Bone marrow (tissue), 2 donors: ENCODE measurements at places on chromosomes 3 and 15.
A peak's percentile ranks its signal among the peaks of the same experiment; 100 is the strongest.

DNA sequence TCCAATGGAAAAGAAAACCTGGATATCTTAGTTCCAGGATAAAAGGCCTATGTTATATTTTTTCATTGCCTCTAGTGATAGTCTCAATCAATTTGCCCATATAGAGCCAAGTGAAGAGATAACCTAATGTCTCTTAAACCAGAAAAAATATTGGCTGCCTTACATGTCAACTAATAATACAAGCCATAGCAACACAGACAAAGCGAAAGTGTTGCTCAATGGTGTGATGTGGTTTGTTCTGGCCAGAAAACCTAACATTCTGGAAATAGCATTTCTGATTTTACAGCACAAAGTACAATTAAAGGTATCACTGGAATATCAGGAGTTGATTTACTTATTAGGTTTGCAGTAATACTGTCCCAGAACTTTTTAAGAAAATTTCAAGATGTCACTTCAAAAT lies 101.5 kb downstream of the ATP8B4 start:
- DNase-seq = no peak

DNA sequence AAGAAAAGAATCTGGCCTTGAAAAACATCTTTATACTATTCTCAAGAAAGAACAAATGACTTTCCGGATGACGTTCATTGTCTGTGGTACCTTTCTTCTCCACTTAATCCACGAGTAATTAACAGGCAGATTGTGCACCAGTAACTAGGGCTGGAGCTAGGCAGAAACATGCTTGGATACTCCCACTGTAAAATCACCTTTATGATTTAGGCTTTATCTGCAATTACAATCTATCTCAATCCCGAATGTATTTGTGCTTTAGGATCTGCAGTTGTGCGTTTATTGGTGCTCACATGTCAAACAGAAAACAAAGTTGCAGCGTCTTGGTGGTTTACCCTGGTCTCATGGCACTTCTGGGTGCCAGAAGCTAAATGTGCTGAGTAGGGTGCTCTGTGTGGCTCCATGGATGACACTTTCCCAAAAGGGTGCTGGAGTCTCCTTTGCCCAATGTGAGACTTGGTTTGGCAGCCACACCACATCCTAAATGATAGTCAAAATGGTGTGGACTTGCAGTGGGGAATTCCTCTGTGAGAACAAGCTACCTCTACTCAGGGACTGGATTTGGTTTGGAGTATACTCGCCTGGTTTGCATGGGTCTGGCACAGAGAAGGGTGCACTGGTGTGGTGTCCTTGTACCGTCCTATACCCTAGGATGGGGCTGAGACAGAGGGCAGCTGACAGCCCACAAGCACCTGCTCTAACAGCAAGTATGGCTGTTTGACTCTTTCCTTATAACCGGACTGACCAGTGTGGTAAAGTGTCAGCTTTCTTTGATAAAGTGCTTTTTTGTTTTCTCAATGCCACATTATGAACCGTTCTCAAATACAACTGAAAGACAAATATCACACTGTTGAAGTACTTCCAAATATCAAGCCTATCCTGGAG lies 7.7 kb downstream of the SERP1 start:
- no peak for DNase-seq

GRCh38 chr3:27483117-27484014 lies 818 bp downstream of the SLC4A7 start:
- peak; percentile 22 for DNase-seq

DNA sequence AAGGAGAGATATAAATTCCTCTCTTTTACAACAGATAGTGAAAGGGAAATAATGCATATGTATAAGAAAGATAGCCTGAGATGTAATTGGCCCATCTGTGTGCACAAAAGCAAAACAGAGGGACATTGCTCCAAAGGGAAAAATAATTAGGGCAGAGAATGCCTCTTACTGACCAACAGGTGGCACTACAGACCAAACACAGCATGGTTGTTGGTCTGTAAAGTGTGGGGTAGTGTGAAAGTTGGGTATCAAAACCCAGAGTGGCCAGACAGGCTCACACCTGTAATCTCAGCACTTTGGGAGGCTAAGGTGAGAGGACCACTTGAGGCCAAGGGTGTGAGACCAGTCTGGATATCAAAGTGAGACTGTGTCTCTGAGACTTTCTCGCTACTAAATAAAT lies 4.5 kb upstream of the TLNRD1 start:
- DNase-seq = no peak

DNA sequence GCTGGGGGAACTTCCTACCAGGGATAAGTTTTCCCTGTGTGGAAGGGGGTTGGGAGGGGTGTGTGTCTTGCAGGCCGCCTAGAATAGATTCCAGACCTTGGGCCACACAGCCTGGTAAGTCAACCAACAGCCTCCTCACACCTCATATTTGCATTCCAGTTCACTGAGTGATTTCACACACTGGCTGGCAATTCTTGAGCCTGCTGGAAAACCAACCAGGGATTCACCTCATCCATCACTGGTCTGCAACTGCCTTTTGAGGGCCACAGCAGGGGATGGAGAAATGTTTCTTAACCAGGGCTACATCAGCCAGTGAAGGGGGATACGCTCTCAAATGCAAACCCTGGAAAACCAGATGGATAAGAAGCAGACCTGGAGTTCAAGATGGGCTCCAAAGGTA lies 2.0 kb downstream of the FSTL1 start:
- DNase-seq = no peak

GRCh38 chr3:172651936-172652625 lies 58.8 kb downstream of the NCEH1 start:
- no peak for DNase-seq
